ENCODE measurements at places on chromosomes 2 and 18. TPM values are rescaled to one million over a fixed set of nuclear protein-coding genes. Genes with fewer than 3 reads are reported as not detected.

DNA sequence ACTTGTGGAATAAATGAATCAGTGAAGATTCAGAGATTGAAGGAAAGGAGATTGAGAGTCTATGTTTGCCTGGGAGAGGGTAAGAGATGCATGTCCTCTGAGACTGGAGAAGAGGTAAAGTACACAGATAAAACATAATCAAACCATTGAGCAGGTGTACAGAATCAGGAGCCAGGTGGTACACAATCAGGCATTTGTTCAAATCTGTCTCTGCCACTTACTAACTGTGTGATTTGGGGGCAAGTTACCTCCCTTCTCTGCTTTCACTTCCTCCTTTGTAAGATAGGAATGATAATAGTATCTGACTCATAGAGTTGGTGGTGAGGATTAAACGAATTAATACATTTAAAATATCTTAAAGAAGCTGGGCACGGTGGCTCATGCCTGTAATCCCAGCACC is 94.0 kb downstream of the CDK15 start:
- H3K27me3 ChIP-seq, result no peaks in the 10 kb centered on the region
- H3K27ac ChIP-seq, result no peak overlapping the region
- no peaks in the 10 kb centered on the region for H3K36me3 ChIP-seq
- no peak overlapping the region for H3K4me3 ChIP-seq
- H3K4me1 ChIP-seq, result peaks cover 3% of the 10 kb centered on the region
- DNase-seq, result no peak

KCNIP3 gene
- 8.3 TPM for total RNA-seq

IKZF2 gene
- 44.9 TPM for total RNA-seq

DNA sequence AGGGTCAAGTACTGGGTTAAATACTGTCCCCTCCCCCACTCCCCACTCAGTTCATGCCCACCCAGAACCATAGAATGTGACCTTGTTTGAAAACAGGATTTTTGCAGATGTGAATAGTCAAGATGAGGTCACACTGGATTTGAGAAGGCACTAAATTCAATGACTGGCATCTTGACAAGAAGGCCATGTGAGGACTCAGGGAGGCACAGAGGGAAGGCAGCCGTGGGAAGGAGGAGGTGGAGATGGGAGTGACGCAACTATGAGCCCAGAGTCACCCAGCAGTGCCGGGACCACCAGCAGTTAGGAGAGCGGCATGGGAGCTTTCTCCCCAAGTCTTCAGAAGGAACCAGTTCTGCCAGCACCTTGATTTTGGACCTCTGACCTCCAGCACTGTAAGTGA is 257.3 kb downstream of the BCL2 start:
- H3K27me3 ChIP-seq, result peaks cover 4% of the 10 kb centered on the region
- H3K36me3 ChIP-seq, result no peaks in the 10 kb centered on the region
- H3K4me1 ChIP-seq, result peaks cover 22% of the 10 kb centered on the region
- H3K27ac ChIP-seq, result no peak overlapping the region
- DNase-seq, result no peak
- H3K4me3 ChIP-seq, result no peak overlapping the region

DNA sequence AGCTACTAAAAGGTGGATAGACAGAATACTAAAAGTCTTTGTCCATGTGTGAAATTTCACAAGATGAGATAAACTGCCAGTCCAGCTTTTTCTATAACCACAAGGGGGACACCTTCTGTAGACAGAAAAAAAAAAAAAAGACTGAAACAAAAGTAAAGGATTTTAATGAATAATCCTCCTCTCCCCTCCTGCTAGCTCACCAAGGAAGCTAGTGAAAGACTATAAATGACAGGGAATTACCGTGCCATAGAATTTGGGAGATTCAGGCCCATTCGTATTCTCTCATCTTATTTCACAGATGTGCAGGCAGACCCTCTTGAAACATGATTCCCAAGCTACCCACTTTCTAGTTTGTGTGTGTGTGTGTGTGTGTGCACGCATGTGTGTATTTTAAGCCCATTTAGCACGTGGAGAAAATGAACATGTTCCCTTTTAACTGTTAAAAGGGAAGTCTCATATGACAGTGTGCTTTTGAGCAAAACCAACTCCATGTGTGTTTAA is 36.3 kb upstream of the SLC8A1 start:
- no peaks in the 10 kb centered on the region for H3K27me3 ChIP-seq
- H3K36me3 ChIP-seq, result no peaks in the 10 kb centered on the region
- H3K4me1 ChIP-seq, result peaks cover 29% of the 10 kb centered on the region
- DNase-seq, result no peak
- H3K27ac ChIP-seq, result no peak overlapping the region
- no peak overlapping the region for H3K4me3 ChIP-seq

GALNT5 gene
- 1.3 TPM for total RNA-seq

- peaks cover 51% of the 10 kb centered on the region for H3K27me3 ChIP-seq
- no peak overlapping the region for H3K4me3 ChIP-seq
- no peaks in the 10 kb centered on the region for H3K36me3 ChIP-seq
- H3K27ac ChIP-seq, result no peak overlapping the region
- DNase-seq, result no peak
- no peaks in the 10 kb centered on the region for H3K4me1 ChIP-seq
These were observed 42.3 kb upstream of the TEX51 start for GRCh38 chr2:126856403-126856802.

TUBB8B gene
- total RNA-seq, result 0.31 TPM

DNA sequence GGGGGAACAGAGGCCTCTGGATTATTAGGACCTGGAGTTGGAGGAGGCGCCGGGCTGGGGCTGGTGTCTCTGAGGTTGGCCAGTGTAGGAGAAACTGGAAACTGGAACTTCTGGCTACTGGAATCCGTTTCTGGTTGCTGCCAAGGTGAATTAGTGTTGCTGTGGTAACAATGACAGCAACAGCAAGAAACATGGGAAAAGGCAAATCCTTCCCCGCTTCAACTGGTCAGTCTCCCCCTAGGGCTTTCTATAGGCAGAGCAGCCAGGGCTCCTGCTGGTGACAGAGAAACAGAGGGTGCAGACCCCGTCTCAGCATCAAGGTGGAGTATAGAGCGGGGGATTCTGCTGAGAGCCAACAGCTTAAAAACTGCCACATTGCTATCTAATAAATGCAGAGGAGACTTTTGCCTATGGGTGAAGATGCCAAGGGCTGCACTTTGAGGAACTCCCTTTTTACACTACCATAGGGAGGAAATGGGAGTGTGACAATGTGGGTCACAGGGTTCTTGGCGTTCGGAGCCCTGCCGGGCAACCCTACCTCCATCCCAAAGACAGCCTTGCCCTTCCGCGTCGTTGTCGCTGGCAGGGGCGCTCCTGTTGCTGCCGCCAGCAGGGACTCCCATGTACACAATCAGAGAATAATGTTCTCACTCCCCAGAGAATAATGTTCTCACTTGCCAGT is 81.4 kb upstream of the CABLES1 start:
- H3K27me3 ChIP-seq, result no peaks in the 10 kb centered on the region
- DNase-seq, result peak; percentile 47
- no peaks in the 10 kb centered on the region for H3K36me3 ChIP-seq
- H3K4me3 ChIP-seq, result no peak overlapping the region

GALNT13 gene
- 18.4 TPM for total RNA-seq

ANKRD39 gene
- total RNA-seq, result 17.6 TPM

- H3K4me3 ChIP-seq, result no peak overlapping the region
- DNase-seq, result no peak
- no peaks in the 10 kb centered on the region for H3K27me3 ChIP-seq
- peak overlapping the region; percentile 73 for H3K27ac ChIP-seq
- H3K4me1 ChIP-seq, result peaks cover 27% of the 10 kb centered on the region
These were observed 11.1 kb downstream of the CNDP2 start for GRCh38 chr18:74507097-74507881.

DNA sequence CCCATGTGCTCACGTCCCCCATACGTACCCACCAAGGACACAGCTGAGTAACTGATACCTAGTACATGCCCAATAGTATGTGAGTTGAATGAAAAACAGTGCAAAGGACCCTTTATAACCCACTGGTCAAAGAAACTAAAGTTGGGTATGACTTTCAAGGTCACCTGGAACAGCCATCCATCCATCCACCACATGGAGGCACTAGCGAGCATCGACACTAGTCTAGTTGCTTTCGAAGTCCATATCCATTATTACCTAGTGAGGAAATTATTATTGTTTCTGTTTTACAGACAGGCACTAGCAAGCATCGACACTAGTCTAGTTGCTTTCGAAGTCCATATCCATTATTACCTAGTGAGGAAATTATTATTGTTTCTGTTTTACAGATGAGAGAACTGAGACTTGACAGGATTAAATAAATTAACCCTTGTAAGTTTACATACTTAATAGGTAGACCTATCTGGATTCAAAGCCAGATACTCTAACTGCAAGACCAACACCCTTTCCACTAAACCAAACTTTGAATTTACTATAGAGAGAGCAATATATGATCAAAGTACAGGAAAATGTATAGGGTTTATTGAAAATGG is 233.7 kb downstream of the METTL4 start:
- no peak overlapping the region for H3K27ac ChIP-seq
- no peak overlapping the region for H3K4me3 ChIP-seq
- H3K36me3 ChIP-seq, result no peaks in the 10 kb centered on the region
- peaks cover 6% of the 10 kb centered on the region for H3K27me3 ChIP-seq

GAREM2 gene
- total RNA-seq, result 26.4 TPM

TFCP2L1 gene
- 0.16 TPM for total RNA-seq

RAB6C gene
- 0.16 TPM for total RNA-seq

- peak overlapping the region; percentile 74 for H3K27ac ChIP-seq
- DNase-seq, result no peak
- peaks cover 67% of the 10 kb centered on the region for H3K4me1 ChIP-seq
- H3K36me3 ChIP-seq, result no peaks in the 10 kb centered on the region
- H3K27me3 ChIP-seq, result no peaks in the 10 kb centered on the region
These were observed 27.6 kb downstream of the SLC40A1 start for GRCh38 chr2:189552991-189553404.

DNA sequence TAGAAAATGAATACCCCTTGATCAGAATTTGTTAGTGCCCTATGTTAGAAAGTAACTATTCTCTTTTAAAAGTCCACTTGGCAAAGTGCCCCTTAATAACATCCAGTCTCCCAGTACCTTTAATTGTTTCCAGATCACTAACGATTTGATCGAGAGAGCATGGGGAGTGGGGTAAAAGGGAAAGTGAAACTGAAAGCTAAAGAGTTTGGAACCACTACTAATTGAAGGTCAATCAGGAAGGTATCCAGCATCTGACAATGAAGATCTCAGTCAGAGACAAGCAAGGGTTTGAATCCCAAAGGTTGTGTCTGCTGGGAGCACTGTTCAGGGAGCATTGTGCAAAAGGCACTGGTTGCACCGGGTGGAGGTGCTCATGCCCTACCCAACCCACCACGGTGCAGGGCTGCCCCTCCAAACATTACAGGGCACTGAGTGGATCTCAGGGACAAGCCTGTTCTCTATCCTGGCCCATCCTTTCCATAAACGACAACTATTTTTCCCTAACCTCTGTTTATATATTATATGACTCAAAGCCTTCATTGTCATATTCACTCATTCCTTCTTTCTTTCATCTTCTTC is 14.6 kb upstream of the RIT2 start:
- H3K27ac ChIP-seq, result no peak overlapping the region
- H3K4me1 ChIP-seq, result peaks cover 5% of the 10 kb centered on the region
- H3K27me3 ChIP-seq, result no peaks in the 10 kb centered on the region
- H3K36me3 ChIP-seq, result no peaks in the 10 kb centered on the region
- H3K4me3 ChIP-seq, result no peak overlapping the region
- no peak for DNase-seq

DNA sequence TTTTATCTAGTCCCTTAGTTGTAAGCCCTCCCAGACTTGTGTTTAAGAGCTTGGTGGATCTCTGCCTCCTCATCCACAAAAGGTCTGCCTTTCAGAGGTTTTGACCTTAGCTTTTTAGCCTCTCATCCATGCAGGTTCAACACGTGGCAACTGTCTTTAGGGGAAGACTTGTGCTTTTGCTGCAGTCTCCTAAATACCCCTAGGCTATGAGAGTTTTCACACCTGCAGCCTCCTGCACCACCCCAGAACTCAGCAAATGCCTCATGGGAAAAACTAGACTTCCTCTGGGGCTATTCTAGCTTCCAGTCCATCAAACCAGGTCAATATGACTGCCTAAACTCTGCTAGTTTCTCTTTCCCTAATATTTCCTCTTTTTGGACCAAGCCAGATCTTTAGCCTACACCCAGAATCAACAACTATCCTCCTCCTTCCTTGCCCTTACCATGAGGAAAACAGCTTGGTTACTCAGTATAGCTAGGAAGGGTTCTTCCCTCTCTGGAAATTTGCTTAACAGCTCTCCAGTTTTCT is 132.3 kb upstream of the RIOK3 start:
- peaks cover 4% of the 10 kb centered on the region for H3K4me1 ChIP-seq
- H3K27ac ChIP-seq, result no peak overlapping the region
- H3K27me3 ChIP-seq, result no peaks in the 10 kb centered on the region

C2orf15 gene
- total RNA-seq, result 7.8 TPM

DNER gene
- total RNA-seq, result not detected

TLX2 gene
- 0.18 TPM for total RNA-seq

- no peak for DNase-seq
- no peak overlapping the region for H3K4me3 ChIP-seq
- peaks cover 7% of the 10 kb centered on the region for H3K4me1 ChIP-seq
- no peaks in the 10 kb centered on the region for H3K27me3 ChIP-seq
- H3K27ac ChIP-seq, result no peak overlapping the region
- peaks cover 3% of the 10 kb centered on the region for H3K36me3 ChIP-seq
These were observed 37.5 kb upstream of the PPM1B start for GRCh38 chr2:44131177-44131576.

DNA sequence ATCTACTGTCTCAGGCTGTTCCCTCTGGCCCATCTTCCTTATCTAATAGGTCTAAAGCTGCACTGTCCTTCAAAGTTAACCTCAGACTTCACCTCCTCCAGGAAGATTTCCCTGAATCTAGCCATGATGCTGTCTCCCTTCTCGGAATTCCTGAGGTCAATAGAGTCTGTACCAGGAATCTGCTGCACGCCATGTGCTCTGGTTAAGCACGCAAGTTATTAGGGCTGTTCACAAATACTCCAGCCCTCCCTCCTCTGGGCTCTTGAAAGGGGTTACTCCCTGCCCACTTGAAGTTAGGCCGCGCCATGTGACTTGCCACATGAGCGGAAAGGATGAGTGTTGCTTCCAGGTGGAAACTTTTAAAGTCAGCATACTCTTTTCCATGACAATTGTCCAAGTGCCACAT is 43.6 kb downstream of the MCFD2 start:
- H3K4me3 ChIP-seq, result no peak overlapping the region
- no peak overlapping the region for H3K27ac ChIP-seq
- H3K36me3 ChIP-seq, result no peaks in the 10 kb centered on the region
- DNase-seq, result no peak

DNA sequence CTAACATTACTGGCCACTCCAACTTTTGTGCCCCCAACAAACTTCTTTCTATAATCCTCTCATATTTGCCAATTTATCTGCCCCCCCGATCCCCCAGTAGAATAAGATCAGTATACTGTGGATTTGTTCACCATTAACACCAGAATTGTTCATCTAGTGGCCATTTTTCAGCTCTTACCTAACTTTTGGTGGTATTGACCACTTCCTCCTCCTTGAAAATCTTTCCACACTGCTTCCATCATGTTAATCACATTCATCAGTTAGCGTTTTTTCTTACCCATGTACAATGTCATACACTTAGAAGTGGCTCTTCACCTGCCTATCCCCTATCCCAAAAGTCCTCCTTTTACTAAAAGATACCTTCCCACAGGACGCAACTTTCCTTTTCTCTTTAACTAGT is 6.1 kb downstream of the IMPACT start:
- H3K27ac ChIP-seq, result no peak overlapping the region
- H3K4me1 ChIP-seq, result peaks cover 22% of the 10 kb centered on the region
- no peaks in the 10 kb centered on the region for H3K27me3 ChIP-seq
- peaks cover 29% of the 10 kb centered on the region for H3K36me3 ChIP-seq
- DNase-seq, result no peak
